ENCODE measurements at places on chromosomes 5 and 9.

- DNase-seq, result no peak
Observed at GRCh38 chr5:57386958-57387357, 95.7 kb downstream of the ACTBL2 start.

GRCh38 chr9:447230-448025 lies 232.8 kb downstream of the DOCK8 start:
- DNase-seq, result no peak

DNA sequence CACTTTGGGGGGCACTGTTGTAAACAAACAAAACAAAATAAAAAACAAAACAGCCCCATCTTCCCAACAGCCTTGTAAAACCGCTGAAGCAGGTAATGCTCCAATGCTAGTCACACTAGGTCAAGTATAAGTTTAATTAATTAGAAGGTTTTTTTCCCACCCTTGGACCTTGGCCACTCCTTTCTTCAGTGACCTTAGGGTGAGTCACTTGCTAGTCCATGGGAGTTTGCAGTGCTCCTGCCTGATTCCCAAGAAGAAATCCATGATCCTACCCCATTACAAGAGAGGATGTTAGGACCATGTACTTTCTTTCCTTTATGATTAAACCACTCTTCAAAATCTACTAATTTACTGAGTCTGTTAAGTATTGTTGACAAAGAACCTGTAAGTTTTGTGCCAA lies 192.2 kb upstream of the CDKN2B start:
- DNase-seq, result no peak

GRCh38 chr9:7313389-7313788 lies 486.2 kb downstream of the DMAC1 start:
- no peak for DNase-seq

GRCh38 chr9:14488421-14489190 lies 174.7 kb upstream of the NFIB start:
- DNase-seq, result no peak

GRCh38 chr5:176643491-176644219 lies 3.6 kb upstream of the TSPAN17 start:
- DNase-seq, result no peak

DNA sequence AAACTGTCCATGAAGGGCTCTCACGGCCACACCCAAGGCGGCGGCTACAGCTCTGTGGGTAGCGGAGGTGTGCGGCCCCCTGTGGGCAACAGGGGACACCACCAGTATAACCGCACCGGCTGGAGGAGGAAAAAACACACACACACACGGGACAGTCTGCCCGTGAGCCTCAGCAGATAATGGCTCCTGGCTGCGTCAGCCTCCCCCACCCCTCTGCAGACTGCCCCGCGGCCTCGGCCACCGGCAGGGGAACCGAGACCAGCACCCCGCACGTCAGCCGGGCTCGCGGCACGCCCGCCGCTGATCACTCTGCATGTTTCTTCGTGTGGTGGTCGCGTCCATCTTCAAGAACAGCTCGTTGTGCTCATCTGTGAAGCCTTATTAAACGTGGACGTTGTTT lies 41.5 kb downstream of the TENT4A start:
- no peak for DNase-seq

DNA sequence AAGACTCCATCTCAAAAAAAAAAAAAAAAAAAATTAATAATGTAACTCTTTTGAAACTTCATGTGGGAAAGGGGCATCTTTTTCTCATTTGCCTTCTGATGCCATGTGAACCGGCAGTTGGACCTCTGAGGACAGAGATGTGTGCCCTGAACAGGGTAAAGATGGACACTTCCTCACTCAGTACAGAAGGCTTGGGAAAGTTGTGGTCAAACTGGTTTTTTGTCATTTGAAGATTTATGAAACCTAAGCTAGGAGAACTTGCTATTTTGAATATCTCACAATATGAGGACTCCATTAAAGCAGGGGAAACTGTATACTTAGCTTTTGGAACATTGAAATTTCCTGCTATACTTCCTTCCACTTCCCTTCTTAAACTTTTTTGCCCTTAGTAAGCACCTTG lies 147.5 kb upstream of the ALDH1B1 start:
- DNase-seq, result no peak

DNA sequence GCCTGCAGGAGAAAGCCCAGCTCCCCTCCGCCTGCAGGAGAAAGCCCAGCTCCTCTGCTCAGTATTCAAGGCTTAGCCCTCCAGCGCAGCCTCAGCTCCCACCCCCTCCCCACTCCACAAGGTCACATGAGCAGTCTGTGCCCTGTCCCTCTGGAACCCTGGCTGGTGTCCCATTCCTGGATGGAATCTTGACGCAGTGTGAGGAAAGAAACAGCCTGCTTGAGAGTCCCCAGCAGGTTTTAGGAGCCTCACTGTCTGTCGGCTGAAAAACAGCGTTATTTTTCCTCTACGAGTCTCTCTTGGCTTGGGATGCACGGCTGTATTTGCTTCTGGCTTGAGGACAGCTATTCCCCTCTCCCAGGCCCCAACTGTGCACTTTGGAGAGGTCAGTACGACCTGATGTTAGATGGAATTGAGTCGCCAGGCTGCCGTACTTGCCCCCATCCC lies 210.1 kb upstream of the TRIM32 start:
- DNase-seq, result no peak

DNA sequence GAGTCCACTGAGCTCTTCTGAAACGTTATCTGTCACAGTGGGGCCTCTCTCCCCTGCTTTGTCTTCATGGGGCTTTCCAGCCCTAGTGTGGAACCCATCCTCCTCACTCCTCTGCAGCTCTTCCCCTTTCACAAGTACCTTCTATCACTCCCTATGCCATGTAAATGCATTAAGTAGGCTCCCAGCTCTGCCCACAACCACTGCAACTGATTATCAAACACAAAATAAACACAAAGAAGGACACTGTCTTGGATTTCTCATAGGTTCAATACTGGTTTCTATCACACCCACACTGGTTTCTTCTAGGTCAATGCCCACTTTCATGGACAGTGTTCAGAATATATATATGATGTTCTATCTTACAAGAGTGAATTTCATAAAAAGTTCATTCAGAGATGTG lies 139.4 kb downstream of the GNAQ start:
- DNase-seq, result no peak

GRCh38 chr9:118444403-118444802 lies 740.2 kb downstream of the TLR4 start:
- no peak for DNase-seq

DNA sequence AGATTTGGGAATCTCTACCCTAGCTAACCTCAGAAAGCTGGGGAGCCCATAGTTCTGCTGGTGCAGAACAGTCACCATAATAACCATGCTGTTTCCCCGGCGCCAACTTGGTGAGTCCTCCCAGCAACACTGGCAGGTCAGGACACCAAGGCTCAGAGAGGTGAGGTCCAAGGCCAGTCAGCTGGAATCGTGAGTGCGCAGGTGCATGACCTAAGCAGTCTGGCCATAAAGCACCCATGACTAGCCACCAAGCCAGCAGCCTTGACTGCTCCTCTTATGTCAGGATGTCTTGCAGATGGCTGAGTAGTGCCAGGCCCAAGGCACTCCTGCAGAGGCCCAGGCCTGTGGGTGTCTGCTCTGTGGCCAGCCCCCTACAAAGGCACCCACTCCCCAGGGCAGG lies 2.6 kb downstream of the RNF44 start:
- no peak for DNase-seq

GRCh38 chr5:173662581-173663351 lies 46.3 kb upstream of the BOD1 start:
- no peak for DNase-seq

DNA sequence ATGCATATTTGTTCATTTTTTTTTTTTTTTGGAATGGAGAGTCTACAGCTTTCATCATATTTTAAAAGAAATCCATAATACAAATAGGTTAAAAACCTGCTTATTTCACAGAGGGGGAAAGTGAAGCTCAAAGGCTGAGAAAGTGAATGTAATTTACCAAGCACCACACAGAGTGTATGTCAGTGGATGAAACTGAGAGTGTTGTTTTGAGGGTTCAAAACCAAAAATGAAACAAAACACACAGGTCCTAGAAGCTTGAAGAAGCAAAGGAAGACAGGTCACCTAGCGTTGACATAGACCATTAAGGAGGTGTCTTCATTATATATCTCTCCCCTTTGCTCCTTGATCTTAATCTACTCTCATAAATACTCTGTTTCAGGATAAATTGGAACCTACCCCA lies 7.5 kb downstream of the NMUR2 start:
- DNase-seq, result no peak

DNA sequence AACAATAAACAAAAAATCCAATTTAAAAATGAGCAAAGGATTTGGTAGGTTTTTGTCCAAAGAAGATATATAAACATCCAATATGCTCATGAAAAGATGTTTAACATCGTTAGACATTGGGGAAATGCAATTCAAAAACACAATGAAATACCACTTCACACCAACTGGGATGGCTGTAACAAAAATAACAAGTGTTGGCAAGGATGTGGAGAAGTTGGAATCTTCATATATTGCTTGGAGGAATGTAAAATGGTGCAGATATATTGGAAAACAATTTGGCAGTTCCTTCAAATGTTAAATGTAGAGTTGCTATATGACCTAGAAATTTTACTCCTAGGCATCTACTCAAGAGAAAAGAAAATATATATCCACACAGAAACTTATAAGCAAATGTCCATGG lies 224.3 kb downstream of the AUH start:
- no peak for DNase-seq

DNA sequence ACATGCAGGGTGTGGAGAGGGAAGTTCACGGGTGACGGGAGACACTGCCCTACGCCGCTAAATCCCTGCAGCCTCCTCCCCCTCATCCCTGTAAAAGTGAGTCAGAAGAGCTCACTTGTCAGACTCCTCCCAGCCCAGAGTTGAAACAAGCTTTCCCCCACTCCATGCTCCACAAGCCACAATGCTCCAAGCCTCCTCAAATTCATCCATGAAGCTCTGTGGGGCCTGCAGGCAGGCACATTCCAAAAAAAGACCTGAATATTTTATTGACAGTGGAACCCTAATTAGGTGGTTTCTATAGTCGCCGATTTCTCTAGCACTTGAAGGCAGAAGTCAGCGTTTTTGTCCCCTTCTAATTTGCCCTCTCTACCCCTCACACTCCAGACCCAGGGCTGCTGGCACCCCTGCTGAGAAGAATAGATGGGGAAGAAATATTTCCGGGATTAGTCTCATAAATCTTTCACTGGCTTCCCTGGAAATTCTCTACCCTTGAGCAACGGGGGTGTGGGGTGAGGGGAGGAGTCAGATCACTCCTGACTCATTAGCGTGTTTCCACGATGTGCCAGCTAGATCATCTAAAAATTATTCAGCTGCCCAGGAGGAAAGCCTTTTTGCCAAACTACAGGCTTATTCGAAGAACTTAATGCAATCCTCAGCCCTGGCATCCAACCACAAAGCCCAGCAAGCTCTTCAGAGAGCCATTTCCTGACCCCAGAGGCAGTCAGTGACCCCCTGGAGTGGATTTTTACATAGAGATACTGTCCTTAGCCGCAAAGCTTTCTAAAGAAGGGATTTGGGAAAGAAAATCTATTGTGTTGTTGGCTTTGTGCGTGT lies 97.1 kb downstream of the ENC1 start:
- no peak for DNase-seq

- DNase-seq, result no peak
Observed at GRCh38 chr5:39432696-39433530, 8.1 kb upstream of the DAB2 start.

GRCh38 chr5:158060212-158060611 lies 201.3 kb upstream of the CLINT1 start:
- DNase-seq, result no peak

DNA sequence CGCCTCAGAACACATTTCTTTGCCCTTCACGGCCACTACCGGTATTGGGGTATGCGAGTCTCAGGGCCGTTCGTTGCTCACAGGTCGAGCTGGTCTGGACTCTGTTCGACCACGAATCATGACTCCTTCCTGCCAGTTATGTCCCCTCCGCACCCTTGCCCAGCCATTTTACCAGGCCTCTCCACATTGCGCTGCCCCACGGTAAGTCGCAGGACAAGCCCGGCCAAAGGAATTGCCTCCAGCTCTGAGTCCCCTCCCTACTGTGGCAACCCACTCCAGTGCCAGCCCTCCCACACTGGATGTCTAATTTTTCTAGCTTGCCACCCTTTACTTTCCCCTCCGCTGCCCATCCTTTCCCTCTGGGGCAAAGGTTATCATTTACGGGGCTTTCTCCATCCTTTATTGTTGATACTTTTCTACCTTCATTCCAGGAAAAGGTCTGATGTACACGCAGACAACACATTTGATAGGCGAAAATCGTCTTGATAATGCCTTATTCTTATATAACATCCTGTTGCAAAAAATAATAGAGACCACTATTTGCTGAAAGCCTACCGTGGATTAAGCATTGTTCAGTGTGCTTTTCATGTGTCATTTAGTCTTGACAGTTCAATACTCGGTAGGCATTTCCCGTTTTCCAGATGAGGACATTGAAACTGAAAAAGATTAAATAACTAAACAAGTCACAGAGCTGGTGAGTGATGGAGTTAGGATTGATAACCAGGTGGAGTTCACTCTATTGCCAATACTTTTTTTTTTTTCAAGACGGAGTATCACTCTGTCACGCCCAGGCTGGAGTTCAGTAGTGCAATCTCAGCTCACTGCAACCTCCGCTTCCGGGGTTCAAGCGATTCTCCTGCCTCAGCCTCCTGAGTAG lies 958 bp upstream of the HSPA5 start:
- no peak for DNase-seq

DNA sequence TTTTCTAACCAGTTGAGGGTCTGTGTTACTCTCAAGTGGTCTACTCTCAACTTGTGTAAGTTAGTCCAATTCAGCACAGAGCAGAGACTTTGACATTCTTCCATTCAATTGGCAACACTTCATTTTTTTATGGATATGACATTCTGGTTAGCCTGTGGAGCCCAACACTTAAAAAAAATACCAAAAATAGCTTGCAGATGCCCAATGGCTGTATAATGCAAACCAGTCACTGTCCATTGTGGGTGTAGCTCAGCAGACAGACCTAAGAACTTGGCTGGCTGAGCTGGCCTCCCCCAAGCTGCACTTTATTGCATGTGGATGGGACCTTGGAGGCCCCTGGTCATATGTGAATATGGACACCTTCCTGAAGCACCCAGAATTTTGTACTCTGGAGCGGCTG lies 103.2 kb downstream of the DPYSL3 start:
- no peak for DNase-seq

- DNase-seq, result no peak
Observed at GRCh38 chr5:140875085-140876065, at the start of gene PCDHA12. TSS of gene PCDHA12 (plus strand) at chr5:140875308. CDS start at chr5:140875473, 165 bp downstream.

DNA sequence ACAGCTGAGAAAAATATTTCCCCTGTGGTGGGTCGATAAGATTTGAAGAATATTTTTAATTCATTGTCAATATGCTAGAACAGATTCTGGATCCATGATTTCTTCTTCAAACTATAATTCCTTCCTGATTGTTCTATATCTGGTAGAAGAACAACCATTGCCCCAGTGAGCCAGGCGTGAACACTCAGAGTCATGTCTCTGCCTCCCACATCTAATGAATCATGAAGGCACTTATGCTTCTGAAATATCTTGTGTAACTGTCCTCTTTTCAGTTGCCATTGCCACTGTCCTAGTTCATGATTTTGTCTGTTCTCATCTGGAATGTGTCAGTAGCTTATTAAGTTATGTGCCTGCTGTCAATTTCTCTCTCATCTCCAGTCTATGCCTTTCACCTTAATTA lies 40.0 kb downstream of the GABRG2 start:
- no peak for DNase-seq

Measured in GF-D8 (cell line).